ENCODE measurements at places on chromosomes 7 and 10.

DNA sequence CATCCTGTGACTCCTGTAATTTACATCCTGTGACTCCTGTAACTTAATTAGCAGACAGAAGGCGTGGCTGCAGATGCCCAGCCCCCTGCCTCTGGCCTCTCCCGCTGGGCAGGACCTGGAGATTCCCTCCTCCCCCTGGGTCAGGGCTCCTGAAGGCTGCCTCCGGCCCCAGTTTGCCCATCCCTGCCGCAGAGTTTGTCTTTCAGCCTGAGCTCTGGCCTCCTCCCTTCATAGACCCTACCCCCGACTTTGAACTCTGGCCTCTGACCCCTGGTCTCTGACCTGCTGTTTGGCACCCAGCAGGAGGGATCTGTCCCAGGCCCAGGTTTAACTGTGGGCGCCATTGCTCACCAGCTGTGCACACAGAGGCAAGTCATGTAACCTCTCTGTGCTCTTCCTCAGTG is 45.6 kb downstream of the ELFN1 start:
- no peak for DNase-seq

DNA sequence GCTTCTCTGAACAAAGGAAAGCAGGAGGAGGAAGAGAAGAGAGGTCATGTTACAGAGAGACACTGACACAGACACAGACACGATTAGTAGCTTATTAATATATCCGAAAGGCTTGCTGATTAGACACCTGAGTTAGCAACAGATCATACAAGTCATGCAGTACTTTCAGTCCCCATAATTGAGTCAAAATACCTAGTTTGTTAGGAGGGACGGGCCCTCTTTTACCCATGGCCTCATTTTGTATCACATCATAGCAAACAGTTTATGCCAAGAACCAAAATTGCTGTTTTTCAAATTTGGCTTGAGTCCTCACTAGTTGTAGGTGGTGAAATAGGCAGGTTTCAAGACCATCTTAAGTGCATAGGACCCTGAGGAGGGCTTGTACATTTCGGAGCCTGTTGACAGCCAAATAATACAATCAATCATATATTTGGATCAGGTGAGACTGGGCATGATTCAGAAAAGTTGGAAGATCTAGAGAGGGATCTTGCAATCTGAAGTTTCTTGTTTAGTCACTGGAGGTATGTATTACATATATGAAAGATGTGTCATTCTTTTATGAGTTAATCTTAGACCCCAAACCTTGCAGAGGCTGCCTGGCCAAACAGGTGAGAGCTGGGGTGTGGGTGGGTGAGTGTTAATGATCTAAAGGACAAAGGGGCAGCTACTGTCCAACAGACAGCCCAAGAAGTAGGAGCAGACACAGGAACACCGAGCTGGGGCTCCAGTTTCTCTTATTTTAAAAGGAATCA is 65.4 kb downstream of the PRPF18 start:
- DNase-seq, result peak; percentile 5

DNA sequence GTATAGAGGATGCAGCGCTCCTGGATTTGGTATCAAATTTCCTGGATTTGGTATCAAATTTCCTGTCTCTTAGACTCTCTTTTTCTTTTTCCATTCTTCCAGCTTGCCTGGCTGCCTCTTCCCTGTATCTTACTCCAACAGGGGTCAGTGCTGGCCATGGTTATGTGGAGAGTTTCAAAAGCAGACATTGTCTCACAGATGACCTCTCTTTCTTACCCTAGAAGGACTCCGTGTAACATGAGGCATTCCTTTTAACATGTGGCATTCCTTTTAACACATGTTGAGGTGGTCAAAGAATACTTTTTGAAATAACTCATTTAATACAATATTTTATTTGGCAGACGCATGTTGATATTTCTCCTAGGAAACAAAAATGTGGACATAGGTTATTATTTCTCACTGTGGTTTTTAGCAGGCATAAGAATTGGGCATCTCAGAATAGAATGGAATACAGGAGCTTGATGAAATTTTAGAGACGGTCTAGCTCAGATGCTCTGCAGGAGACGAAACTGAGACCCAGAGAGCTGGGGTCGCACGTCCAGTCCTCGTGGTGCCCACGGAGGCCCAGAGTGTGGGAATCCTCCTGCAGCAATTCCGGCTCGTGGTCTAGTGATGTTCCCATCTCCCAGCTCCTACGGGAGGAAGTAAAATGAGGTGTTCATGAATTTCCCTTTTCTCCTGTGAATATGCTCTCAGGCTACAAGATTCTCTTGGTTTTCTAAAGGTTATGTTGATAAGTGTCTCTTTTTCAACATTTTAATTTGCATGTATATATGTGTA is 59.6 kb upstream of the PITRM1 start:
- DNase-seq, result no peak

- DNase-seq, result no peak
Observed at GRCh38 chr7:131096267-131096927, 231.3 kb upstream of the MKLN1 start.

GRCh38 chr10:26430641-26431163 is 7.4 kb upstream of the APBB1IP start:
- DNase-seq, result peak; percentile 50

DNA sequence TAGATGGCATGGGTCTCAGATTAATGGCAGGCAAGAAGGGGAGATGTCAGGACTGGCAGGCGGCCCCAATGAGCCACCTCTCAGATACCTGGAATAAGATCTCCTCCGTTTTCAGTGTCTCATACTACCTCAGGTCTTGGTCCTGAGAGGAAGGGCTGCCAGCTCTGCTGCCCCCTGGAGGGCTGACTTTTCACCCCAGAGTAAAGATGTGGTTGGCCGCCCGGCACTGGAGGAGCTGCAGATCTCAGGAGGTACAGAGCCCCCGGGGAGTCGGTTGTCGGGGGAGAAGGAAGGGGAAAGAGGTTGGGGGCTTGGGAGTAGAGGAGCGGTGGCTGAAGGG is 642 bp upstream of the COL13A1 start:
- DNase-seq, result peak; percentile 74

DNA sequence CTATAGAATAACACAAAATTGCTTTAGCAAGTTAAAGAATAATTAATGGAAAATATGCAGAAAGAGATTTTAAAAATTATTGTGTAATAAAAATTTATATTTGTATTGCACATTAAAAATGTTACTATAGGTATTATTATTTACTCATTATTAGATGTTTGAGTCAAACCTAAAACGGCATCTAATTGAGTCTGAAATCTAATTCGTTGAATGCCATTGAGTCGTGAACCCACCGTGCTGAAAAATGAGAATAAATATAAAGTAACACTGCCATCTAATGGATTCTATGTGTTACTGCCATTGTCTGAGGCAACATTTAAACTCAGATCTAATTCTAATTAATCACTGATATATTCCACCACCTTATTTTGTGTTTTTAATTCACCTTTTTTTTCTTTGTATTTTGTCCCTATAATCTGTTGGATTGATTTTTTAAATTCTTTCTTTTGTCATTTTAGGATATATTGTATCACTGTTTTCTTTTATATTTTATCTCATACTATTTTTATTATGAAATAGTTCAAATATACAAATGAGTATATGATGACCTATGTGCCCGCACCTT is 62.2 kb downstream of the SAMD9 start:
- DNase-seq, result no peak

DNA sequence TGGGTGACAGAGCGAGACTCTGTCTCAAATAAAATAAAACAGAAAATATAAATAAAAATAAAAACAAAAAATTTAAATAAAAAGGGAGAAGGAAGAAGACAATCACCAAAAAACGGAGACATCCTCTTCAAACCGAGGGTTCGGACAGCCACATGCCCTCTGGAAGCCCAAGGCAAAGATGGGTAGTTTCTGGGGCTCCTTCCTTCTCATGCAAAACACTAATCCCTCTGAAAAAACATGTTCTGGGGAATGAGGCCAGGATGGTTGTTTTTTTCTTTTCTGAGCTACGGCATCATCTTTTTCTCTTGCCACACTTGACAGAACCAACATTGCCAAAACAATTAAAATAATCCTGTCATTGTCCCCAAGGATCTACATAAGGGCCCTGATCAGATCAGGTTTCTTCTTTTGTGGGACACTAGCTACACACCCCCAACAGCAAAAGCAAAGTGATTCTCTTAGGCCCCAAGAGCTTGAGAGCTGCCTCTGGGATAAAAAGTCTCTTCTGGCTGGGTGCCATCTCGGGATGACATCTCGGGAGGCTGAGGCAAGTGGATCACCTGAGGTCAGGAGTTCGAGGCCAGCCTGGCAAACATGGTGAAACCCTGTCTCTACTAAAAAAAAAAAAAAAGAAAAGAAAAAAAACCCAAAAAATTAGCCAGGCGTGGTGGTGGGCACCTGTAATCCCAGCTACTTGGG is 14.2 kb upstream of the POR start:
- DNase-seq, result no peak

GRCh38 chr7:153331427-153331826 is 571.9 kb downstream of the ACTR3B start:
- no peak for DNase-seq

DNA sequence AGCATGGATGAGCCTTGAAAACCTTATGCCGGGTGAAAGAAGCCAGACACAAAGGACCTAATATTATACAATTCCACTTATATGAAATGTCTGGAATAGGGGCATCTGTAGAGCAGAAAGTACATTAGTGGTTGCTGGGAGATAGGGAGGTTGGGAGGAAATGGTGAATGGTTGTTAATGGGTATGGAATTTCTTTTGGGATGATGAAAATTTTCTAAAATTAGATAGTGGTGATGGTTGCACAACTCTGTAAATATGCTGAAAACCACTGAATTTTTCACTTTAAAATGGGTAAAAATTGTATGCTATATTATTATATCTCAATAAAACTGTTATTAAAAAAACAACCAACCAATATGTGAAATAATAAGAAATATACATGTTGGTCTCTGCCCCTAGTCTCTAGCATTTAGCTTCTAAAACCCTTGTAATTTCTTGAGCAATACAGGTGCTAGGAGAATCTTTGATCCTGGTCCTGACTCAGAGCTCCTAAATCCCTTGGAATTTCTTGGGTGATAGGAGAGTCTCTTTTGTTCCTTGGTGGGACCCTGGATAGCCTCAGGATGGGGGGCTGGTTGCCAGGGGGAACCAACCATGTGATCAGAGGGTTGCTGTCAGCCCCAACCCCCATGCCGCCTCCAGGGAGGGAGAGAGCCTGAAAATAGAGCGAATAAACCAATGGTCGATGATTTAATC is 64.0 kb downstream of the TACR2 start:
- DNase-seq, result no peak

DNA sequence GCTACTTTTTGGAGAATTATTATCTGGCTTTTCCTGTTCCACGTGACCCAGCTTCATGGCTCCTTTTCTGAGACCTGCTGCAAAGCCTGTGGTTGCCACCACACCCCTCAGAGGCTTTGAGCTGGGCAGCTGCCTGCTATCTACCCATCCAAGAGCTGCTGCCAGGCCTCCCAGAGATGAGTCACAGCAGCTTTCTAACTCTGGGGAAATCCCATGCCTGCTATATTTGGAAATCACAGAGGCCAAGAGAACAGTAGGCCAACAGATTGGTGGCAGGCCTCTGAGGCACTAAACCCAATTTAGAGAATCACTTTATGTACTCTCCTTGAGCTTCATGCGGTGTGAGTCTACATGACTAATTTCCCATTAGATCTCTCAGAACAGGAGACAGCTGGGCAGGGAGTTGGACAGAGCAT is 35.2 kb downstream of the SGCE start:
- peak; percentile 82 for DNase-seq

GRCh38 chr7:128879939-128880746 is 17.5 kb downstream of the ATP6V1F start:
- DNase-seq, result peak; percentile 39

- no peak for DNase-seq
Observed at GRCh38 chr7:117237646-117238045, 85.2 kb downstream of the WNT2 start.

GRCh38 chr7:1727812-1728570 is 57.9 kb downstream of the ELFN1 start:
- no peak for DNase-seq
